ENCODE measurements at places on chromosomes 3 and 15.
A peak's percentile ranks its signal among the peaks of the same experiment; 100 is the strongest.

DNA sequence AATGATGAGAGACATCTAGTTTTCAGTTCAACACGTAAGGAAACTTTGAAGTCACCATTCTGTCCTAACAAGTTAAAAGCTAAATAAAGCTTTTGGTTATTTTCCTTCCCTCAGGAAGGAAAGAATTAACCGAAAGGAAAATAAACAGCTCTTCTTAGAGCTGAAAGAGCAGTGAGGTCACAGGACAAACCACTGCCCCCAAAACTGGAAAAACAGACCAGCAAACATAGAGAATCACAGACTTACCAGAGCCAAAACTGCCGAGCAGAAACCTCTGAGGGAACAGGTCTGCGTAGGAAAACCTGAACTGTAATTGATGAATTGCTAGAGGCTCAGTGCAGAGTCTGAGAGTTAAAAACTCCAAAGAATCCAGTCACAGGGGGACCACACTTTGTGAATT is 14.7 kb downstream of the USP50 start:
- DNase-seq = no peak

DNA sequence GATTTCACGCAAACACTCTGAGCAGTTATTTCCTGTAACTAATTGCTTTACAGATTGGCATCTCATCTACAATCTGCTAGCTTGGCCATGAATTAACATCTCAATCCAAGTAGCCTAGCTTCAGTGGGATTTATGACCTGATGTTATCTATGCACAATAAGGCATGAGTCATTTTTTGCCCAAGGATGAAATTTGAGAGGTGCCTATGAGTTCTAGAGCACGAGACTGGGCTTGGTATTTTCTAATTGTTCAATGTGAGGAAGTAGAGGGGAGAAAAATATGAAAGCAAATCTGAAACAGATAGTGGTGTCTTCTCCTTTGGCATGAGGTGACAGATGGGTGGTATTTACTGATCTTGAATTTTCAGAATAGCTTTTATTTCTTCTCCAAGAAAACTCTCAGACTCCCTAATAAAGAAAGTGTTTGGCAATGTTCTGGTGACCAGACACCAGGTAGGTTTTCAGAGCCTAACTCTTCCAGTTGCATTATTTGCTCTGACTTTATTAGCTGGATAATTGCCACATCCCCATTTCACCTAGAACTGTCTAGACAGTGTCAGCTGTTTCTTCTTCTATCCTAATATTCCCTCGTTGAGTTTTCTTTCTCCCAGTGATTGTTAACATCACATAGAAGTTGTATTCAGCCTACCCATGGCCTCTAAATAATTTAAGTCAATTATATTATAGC is 301.0 kb upstream of the UMPS start:
- DNase-seq = peak; percentile 48

- DNase-seq = peak; percentile 7
Observed at GRCh38 chr3:136545664-136546268, 206.4 kb downstream of the STAG1 start.

DNA sequence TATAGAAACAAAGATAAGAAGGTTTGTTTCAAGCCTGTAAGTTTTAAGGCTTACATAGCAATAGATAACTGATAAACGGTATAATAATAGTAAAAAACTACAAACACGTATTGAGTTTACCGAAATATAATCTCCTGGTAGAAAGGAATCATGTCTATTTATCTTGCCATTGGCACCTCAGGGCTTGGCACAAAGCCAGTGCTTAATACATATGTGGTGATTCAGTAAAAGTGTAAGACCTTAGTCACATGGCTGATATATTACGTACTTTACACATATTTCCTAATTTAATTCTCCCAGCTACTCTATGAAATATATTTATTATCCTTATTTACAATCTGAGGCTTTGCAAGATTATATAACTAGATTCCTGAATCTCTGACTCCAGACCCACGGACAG is 32.0 kb upstream of the SLCO3A1 start:
- DNase-seq = no peak

GRCh38 chr3:72582211-72582878 is 265.9 kb downstream of the SHQ1 start:
- DNase-seq = no peak

- peak; percentile 65 for DNase-seq
Observed at GRCh38 chr3:72044231-72044855, 259.4 kb upstream of the PROK2 start.

DNA sequence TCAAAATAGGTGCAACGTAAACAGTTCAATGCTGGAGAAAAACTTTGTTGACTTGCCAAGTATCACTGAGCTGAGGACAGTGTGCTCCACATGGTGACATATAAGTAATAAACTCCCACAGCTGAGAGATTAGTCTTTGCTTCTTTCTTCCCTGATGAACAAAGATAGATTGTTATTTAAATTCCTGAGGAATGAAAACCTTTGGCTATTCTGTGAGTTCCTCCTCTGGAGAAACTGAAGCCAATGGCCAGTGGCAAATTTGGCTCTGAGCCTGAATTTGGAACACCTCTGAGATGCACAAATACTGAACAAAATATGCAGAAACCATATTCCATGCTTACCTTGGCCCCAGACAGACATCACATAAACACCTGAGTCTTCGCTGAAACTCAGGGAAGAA is 63.3 kb downstream of the RPL22L1 start:
- DNase-seq = no peak
